Activated CD4-positive, alpha-beta T cell treated with anti-CD3 and anti-CD28 coated beads, Interleukin-2, amount 50 U/mL, for 24 hours (primary cell): ENCODE measurements at places on chromosomes 1 and 21.
A peak's percentile ranks its signal among the peaks of the same experiment; 100 is the strongest.

DNA sequence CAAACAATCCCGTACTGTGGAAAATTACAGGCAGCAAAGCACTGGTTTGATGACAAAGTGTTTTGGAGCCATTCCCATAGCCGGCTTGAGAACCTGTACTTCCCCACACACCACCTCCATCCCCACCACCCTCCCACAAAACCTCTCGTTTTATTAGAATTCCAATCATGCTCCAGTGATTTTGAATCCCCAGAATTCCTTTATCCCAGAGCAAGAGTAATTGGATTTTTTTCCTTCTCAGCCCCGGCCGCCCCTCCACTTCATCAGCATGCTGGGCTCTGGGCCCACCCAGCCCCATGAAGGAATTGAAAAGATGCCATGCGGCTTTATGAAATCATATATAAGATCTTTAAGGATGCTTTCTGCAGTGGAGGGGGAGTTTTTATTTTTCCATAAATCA lies 136.6 kb downstream of the OMA1 start:
- DNase-seq: no peak

DNA sequence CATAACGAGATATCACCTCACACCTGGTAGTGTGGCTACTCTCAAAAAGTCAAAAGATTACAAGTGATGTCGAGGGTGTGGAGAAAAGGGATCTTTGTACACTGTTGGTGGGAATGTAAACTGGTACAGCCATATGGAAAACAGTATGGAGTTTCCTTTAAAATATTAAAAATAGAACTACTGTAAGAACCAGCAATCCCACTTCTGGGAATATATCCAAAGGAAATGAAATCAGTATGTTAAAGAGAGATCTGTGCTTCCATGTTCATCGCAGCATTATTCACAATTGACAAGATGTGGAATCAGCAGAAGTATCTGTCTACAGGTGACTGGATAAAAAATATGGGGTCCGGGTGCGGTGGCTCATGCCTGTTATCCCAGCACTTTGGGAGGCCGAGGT lies 7.6 kb upstream of the PIK3C2B start:
- DNase-seq: no peak

- DNase-seq: no peak
These were observed 5.1 kb upstream of the FOXJ3 start for GRCh38 chr1:42340093-42340492.

DNA sequence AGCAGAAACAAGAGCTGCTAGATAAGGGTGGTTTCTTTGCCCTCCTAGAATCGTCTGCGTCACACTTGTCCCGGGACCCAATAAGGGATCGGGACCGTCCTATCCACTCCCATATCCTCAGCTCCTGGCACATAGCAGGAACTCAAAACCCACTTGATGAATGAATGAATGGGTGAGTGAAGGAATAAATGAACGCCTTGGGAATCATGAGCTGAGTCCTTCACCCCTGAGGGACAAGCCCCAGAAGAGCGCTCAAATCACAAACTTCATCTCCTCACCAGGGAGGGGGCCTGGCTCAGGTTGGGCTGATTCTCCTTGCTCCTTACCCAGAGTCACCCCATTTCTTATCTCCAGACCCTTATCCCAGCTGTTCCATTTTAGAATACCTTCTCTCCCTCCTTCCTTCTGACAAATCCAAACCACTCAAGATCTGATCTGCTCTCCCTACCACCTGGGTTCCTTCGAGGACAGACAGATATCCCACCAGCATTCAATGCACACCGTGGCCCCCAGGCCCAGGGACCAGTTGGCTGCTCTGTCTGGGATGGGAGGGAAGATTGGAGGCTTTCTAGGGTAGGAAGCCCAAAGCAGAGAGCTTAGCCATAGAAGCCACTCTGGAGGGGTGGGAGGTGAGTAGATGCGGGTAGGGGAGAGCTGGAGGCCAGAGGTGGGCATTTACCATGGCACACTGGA lies 643 bp upstream of the MOB3C start:
- DNase-seq: no peak

GRCh38 chr1:64933296-64934070 lies 32.9 kb downstream of the JAK1 start:
- no peak for DNase-seq

DNA sequence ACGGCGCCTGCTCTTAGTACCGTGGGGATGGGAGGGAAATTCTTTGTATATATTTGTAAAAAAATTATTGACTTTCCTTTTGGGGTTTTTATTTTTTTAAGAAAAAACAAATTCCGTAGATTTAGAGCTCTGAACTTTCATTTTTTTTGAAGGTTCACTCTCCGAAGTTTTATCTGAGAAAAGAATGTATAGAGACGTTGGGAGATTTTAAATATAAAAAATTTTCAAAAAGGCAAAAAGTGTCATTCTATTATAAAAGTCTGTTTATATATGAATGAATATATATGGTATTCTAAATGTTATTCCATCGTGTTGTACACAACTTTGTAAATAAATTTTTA lies 2.4 kb downstream of the FOXD3 start:
- DNase-seq: no peak

DNA sequence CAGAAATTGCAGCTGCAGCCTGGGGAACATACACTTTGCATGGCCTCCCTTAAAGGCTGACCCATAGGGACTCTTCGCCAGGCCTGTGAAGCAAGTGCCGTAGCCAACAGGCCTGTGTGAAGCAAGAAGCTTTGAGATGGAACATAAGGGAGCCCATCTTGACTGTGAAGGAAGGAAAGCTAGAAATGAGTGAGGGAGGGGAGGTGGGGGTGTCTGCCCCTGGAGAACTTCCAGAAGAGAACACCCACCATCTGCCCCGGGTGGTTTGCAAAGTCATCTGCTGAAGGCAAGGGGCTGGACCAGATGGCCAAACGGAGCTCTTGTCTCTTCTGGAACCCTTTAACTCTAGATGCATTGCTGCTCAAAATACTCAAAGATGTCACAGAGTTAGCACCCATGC lies 103.3 kb upstream of the GRIK3 start:
- DNase-seq: no peak

DNA sequence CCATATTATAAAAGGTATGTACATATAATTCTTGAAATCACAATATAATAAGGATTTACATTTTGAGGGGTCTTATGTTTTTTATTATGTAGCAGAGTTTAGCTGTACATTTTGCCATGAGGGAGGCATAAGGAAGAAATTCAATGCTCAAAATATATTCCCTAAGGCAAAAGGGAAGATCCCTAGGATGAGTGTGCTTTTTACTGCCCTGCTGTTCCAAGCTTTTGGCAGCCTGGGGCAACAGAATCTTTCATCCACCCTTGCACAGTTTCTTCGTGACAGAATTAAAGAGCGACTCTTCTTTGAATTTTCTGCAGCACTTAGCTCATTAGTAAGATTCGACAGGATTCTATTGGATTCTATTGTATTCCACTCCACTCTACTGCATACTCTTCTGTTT lies 39.5 kb upstream of the DAB1 start:
- DNase-seq: no peak

GRCh38 chr21:45439161-45439872 lies 34.4 kb downstream of the COL18A1 start:
- DNase-seq: peak; percentile 78

DNA sequence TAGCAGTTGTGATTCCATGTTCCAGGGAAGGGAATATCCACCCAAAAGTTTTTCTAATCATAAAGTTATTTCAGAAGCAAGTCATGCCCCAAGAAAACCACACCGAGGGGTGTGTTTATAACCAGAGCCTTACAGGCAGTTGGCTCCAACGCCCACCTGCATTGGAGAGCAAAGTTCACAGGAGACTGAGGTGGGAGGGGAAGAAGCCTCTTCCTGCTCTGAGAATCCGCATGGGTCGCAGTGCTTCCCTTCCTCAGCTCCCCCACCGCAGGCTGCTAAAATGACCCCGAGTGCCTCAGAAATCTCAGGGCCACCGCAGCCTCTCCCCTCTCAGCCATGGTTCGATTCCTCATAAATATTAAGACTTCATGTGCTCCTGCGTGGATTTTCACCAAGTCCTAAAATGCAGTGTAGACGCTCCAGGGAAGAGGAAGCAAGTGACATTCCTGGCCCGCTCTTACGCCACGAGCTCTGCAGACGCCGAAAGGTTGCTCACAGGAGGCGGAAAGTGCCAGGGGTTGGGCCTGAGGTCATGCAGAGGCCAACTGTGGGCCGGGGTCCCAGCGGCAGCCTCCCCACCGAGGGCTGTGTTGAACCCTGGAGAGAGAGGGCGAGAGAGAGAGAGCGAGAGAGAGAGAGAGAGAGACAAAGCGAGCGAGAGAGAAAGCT lies 13.4 kb upstream of the SPSB1 start:
- DNase-seq: no peak

GRCh38 chr1:226428791-226429461 lies 21.0 kb upstream of the PARP1 start:
- DNase-seq: no peak

DNA sequence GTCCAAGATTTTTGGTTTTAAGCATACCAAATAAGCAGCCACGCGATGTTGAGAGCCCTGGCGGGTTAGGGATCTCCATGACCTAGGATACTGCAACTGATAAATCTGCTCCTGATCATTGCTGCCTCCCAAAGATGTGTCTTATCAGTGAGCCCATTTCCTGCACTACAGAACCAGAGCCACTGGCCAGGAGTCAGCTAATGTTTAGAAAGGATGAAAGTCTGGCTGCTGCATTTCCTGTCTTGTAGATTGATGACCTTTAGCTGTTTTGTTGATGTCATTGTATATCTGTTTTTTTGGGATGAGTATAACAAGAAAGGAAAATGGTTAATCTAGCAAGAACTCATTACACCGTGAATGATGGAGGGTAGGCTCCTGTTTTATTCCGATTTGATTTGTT lies 74.5 kb downstream of the C1orf21 start:
- DNase-seq: no peak

DNA sequence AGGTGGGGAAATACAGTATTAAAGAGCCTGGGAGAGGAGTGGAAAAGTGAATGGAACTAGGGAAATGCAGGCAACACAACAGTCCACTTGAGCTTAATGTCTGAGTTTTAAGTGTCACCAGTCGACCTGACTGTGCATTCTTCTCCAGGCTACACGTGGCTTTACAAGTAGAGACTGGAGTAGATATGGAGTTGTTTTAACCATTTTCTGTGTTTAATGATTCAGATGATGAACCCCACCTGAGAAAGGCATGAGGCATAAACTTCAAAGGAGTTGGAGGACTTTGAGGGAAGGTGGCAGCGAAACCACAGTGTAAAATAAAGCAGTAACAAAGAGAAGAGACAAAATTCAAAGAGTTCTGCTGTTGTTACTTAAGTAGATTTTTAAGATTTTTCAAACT lies 12.6 kb downstream of the FUBP1 start:
- no peak for DNase-seq

GRCh38 chr1:41101950-41102607 lies 80.6 kb upstream of the SLFNL1 start:
- no peak for DNase-seq

GRCh38 chr21:26148840-26149354 lies 21.7 kb downstream of the APP start:
- DNase-seq: no peak

GRCh38 chr1:241736387-241736786 lies 84.3 kb downstream of the WDR64 start:
- no peak for DNase-seq

DNA sequence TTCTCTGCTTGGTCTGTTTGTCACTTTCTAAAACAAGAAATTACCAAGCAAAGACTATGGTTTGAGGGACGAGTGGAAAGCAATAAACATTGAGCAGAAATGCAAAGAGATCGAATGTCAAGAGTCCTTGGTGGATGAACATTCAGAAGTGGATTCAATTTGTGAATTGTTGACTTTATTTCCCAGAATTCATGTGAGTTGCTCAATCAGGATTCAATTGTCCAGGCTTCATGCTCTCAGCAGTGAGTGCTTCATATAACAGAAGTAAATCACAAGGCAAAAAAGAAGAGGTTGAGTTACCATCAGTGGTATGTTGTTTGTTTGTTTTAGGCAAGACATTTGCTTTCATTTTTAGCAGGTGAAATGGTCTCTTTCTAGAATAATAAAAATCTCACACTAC lies 31.9 kb downstream of the NGF start:
- no peak for DNase-seq

GRCh38 chr21:42534421-42535378 lies 21.0 kb downstream of the SLC37A1 start:
- DNase-seq: no peak

DNA sequence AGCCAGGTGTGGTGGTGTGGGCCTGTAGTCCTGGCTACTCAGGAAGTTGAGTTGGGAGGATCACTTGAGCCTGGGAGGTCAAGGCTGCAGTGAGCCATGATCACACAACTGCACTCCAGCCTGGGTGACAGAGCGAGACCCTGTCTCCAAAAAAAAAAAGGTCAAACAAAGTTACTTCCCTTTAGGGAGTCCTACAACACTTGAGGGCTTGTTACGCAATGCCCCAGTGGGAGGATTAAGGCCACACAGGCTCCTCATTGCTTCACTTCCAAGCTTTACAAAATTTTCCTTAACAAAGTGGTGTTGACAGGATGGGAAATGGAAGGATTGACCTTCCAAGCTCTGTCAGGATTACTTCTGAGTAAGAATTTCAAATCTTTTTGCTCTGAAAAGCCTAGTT lies 6.2 kb upstream of the EXTL1 start:
- DNase-seq: no peak

DNA sequence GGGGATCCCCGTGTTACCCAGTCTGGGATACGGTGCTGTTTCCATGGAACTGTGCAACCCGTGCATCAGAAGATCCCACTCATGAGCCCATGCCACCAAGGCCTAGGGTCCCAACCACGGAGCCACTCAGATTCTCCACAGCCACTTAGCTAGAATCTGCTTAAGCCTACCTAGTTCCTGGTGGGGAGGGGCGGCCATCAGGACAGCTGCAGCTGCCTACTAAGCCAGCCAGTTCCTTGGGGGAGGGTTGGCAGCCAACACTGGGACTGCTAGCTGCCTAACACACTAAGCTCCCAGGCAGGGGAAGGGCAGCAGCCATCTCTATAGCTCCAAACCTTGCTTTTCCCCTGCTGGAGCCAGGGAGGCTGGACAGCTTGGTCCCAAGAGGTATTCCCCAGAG lies 549.2 kb upstream of the BRINP3 start:
- DNase-seq: no peak

- DNase-seq: no peak
These were observed 253.1 kb upstream of the ADGRL4 start for GRCh38 chr1:79259390-79260336.

DNA sequence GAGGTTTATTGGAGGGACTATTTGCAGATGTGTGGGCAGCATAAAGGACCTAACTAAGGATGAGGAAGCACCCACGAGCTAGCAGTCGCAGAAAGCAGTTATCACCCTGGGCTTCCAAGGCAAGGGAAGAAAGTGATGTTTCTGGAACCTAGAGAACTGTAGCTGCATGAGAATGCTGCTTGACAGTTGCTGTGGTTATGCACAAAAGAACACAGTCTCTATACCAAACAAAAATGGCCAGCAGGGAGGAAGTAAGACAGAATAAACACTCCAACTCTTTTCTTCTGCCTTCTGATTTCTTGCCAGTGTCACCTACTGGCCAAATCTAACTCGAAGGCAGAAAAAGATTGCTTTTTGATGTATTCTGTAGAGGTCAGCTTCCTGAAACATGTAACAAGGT lies 190.2 kb downstream of the RASAL2 start:
- DNase-seq: no peak
